ENCODE measurements at places on chromosomes 1 and 21.
A peak's percentile ranks its signal among the peaks of the same experiment; 100 is the strongest.

- DNase-seq = peak; percentile 26
Observed at GRCh38 chr1:9066945-9067807, 2.3 kb downstream of the SLC2A5 start.

- DNase-seq = peak; percentile 96
Observed at GRCh38 chr1:151189637-151190445, at the start of gene VPS72. Gene VPS72 (minus strand): TSS chr1:151190197. CDS start chr1:151190121, 76 bp downstream.

DNA sequence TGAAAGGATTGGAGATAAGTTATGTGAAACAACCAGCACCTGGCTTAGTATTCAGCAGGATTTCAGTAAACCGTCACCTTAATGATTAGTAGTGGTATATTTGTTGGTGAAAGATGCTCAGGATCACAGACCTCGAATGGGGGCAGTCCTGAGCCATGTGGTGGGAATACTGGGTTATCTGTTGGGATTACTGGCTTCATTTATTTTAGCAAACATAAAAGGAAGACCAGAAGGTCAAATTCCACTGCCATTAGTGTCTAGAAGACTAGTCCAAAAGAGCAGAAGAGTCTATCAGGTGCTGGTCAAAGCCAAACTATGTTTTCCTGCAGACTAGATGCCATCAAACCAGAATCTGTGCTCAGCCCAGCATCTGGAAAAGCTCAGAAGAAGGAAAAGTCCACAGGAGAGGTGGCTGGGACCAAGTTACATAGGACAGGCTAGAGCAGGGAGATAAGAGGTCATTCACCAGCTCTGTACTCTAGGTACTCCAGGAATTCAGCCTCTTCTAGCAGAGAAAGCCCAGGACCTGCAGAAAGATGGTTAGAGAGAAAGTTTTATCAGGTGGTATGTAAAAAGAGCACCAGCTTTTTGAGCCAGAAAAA, 343.4 kb downstream of the PLPP3 start:
- DNase-seq = no peak

- peak; percentile 90 for DNase-seq
Observed at GRCh38 chr21:41167348-41168342, at the start of gene BACE2. Gene BACE2 (plus strand): TSS chr21:41168160. CDS start chr21:41168264, 104 bp downstream.

- no peak for DNase-seq
Observed at GRCh38 chr1:90708826-90709225, 8.3 kb downstream of the BARHL2 start.

- DNase-seq = no peak
Observed at GRCh38 chr1:106747232-106747631, 309.2 kb upstream of the PRMT6 start.

GRCh38 chr1:8219530-8219929, 98.4 kb upstream of the SLC45A1 start:
- no peak for DNase-seq

DNA sequence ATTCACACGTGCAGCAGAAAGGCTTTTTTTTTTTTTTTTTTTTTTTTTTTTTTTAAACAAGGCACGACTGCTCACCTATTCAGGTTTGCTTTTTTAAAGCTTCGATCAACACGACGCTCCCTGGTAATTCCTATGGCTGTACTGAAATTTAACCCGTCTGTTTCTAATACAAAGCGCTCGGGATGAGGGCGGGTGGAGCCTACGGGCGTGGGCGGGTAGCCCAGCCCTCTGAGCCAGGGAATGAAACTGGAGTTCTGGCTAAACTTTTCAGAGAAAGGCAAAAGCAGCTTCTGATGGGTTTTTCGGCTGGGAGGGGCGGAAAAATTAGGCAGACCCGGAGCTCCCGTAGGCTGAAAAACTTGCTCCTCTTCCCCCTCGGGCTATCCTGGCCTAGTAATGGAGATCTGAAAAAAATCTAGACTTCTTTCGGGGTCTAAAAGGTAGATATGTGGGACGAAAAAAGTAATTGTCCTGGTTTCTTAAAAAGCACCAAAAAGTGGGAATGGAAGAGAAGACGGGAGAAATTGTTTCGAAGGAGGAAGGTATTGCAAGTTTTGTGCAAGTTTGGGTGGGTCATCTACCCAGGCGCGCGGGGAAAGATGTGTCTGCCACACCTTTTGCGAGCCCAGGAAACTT, 7.4 kb downstream of the NR5A2 start:
- DNase-seq = peak; percentile 1

GRCh38 chr1:21234779-21235178, 55.5 kb downstream of the ECE1 start:
- no peak for DNase-seq

DNA sequence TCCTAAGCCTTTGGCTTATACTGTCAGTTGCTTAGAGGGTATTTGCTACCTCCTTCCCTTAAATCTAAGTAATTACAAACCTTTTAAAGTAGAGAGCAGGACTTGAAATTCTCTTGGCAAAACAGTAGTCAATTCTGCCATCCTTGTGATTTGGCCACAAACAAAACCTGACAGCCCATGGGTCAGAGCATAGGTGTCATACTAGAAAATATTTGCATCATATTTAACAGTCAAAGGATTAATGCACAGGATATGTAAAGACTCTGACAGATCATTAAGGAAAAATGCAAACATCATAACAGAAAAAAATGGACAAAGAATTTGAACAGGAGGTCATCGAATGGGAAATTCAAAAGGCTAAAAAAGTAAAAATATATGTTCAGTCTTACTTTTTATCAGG, 50.5 kb downstream of the ZFYVE9 start:
- no peak for DNase-seq

GRCh38 chr1:203215573-203215972, 13.9 kb downstream of the CHIT1 start:
- peak; percentile 37 for DNase-seq

- peak; percentile 96 for DNase-seq
Observed at GRCh38 chr1:156123356-156124196, 9.1 kb downstream of the LMNA start.

- no peak for DNase-seq
Observed at GRCh38 chr1:198068285-198068684, 88.5 kb upstream of the NEK7 start.

GRCh38 chr1:5814046-5814619, 178.1 kb downstream of the NPHP4 start:
- peak; percentile 40 for DNase-seq

GRCh38 chr1:205068457-205069040, 15.7 kb downstream of the TMEM81 start:
- no peak for DNase-seq

DNA sequence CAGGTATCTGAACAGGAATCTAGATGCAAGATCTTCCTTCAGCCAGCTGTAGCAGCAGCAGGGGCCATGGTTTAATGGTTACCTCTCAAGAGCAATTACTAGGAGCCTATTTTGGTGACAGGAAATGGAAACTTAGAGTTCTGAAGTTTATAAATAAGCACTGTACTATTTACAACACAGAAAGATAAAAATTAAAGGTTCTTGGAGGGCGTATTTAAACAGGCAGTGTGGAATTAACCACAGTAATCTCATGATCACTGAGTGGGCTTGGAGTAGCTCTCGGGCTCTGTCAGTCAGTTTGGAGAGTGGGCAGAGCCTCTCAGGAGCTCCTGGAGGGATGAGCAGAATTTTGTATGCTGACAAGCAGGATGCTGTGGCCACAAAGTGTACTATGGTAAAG, 10.2 kb upstream of the FCRL5 start:
- peak; percentile 53 for DNase-seq

- DNase-seq = no peak
Observed at GRCh38 chr1:25197235-25197975, 34.9 kb downstream of the SYF2 start.

DNA sequence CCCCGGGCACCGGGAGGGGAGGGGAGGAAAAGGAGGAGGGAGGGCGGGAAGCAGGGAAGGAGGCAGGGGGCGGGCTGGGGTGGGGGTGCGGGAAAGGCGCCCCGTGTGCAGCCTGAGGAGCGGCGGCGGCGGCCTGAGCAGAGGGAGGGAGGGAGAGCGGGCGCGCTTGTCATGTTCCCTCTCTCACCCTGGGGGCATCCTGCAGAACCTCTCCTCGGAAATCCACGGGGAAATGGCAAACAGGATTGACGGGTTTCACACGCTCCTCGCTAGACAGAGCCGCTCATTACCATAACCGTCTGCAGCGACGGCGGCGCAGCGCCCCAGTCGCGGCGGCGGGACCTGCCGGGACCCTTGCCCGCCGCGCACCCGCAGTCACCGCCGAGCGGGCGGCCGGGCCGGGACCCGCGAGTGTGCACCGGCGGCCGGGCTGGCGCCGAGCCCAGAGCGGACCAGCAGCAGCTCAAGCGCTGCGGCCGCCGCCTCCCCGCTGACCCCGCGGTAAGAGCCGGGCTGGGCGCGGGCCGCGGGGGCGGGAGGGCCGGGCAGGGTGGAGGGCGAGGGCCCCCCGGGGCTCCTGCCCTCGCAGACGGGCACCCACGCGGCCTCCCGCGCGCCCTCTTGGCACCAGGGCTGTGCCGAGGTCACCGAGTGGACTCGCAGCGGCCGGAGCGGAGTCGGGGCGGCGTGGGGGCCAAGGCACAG, at the start of gene SERTAD4:
Gene SERTAD4 (plus strand): TSS at position 286 of the 705 bp plus-strand sequence. CDS start 5,165 bp downstream, outside the sequence.
- peak; percentile 12 for DNase-seq

DNA sequence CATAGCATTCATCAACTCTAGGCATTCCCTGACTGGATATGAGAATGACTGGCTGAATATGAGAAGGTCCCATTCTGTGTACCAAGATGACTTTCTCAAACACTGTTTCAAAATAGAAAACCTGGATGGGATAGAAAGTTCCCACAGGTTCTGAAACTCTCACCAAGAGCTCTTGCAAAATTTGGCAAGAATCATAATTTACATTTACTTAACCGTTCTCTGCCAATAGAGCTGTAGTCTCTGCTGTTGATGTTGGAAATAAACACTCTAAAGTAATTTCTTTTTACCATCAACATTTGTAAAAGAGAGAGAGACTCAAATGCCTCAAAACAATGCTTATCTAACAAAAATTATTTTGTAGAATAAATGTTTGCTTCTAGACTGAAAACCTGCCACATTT, 221.1 kb downstream of the LMO4 start:
- DNase-seq = no peak

GRCh38 chr1:247500865-247501264, 35.4 kb downstream of the OR2C3 start:
- DNase-seq = no peak

GRCh38 chr1:152034654-152035538, 1.9 kb downstream of the S100A11 start:
- DNase-seq = peak; percentile 77

All from RPMI8226 (cell line).